Thoracic aorta (tissue), 2 donors: ENCODE measurements at places on chromosomes 12 and 14. TPM values are rescaled to one million over a fixed set of nuclear protein-coding genes. Genes with fewer than 3 reads are reported as not detected.

GRCh38 chr14:76267322-76268046 lies 108.5 kb upstream of the ESRRB start:
- DNase-seq: no peak

DNA sequence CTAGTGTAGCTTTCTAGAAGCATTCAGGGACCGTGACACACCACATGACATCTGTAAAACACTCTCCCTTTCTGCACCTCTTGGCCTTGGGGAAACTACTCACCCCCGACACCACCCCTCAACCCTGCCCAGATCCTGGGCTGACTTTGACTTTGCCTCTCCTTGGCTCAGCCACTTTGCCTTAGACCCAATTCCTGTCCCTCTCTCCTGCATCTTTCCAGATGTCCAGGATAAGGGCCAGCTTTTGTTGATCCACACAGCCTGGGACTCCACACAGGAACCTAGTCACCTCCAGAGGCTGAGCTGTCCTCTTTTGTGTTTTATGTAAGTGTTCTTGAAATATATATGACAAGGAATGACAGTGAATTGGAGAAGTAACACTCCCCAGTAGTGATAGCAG lies 153.7 kb upstream of the PLXNC1 start:
- DNase-seq: no peak

DNA sequence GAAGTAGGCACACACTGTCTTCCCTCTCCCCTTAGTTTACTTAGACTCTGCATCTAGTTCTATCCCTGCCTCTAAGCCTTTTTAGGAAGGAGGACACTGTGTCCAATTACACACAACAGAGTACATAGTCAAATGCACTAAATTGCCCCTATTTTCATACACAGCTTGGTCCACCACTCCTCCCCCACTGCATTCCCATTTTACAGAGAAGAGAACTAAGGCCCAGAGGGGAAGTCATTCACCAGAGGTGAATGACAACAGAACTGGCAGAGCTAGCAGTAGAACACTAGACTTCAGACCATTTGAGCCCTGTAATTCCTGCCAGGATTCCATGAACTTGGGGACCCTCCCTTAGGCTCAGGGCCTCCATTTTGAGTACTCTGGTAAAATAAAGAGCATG lies 1.1 kb upstream of the JPH4 start:
- DNase-seq: no peak

DNA sequence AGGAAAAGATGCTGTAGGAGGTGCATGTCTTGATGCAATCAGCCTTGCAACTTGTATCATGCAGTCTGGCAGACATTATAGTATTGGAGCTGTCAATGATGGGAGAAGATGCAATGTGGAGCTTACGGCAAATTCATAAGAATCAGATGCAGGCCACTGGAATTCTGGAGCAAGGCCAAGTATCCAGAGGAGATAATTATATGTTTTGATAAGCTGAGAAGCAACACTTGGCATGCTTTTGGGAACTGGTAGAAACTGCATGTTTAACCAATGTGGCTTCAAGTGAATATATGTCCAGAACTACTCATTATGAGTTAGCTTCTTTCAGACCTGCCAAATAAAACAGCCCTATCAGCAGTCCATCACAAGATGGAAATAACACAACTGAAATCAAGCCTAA lies 249.1 kb upstream of the PPFIA2 start:
- no peak for DNase-seq

DNA sequence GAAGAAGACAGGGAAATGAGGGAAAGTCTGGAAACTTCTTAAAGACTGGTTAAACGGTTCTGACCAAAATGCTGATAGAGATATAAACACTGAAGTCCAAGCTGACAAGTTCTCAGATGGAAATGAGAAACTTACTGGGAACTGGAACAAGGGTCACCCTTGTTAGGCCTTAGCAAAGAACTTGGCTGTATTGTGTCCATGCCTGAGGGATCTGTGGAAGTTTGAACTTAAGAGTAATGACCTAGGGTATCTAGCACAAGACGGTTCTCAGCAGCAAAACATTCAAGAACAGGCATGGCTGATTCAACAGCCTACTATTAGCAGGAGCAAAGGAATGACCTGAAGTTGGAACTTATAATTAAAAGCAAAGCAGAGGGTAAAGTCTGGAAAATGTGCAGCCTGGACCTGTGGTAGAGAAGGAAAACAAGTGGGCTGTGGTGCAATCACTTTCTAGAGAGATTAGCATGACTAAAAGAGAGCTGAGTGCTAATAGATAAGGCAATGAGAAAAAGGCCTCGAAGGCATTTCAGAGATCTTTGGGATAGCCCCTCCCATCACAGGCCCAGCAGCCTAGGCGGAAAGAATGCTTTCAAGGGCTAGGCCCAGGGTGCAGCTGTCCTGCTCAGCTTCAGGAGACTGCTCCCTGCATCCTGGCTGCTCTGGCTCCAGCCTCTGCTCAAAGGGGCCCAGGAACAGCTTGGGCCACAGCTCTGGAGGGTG lies 60.3 kb downstream of the ATP2B1 start:
- no peak for DNase-seq

- no peak for DNase-seq
Measured at GRCh38 chr14:58884442-58884841, 246.7 kb downstream of the DACT1 start.

DNA sequence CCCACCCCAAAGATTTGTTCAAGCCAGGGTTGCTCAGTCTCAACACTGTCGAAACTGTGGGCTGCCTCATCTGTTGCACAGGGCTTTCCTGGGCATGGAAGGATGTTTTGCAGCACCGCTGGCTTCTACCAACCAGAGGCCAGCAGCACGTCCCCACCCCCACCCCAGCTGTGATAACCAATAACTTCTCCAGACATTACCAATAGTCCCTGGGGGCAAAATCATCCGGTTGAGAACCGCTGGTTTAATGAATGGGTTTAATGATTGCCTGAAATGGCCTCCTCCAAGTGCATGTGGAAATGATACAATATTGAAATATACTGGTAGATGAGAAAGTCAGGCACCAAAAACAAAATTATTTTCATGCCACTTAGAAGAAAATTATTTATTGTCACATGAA lies 44.5 kb downstream of the RIMBP2 start:
- no peak for DNase-seq

DNA sequence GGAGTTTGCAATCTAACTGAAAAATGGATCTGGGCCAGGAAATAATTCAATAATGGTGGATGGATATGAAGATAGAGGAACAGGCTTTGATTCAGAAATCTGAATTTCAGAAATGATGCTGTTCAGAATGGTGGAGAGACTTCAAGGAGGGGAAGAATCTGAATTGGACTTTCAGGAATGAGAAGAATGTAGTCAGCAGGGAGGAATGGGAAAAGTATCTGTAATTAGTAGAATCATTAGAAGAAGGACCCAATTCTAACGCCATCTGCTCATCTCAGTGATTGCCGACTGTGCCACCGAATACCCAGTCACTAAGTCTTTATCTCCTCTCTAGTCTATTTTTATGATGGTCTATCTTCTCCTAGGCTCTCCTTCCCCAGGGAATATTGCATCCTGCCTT lies 363.2 kb downstream of the GALC start:
- DNase-seq: no peak

GRCh38 chr12:22792138-22792537 lies 167.2 kb downstream of the ETNK1 start:
- no peak for DNase-seq

GRCh38 chr14:75877884-75878283 lies 103.9 kb downstream of the TGFB3 start:
- DNase-seq: no peak

DNA sequence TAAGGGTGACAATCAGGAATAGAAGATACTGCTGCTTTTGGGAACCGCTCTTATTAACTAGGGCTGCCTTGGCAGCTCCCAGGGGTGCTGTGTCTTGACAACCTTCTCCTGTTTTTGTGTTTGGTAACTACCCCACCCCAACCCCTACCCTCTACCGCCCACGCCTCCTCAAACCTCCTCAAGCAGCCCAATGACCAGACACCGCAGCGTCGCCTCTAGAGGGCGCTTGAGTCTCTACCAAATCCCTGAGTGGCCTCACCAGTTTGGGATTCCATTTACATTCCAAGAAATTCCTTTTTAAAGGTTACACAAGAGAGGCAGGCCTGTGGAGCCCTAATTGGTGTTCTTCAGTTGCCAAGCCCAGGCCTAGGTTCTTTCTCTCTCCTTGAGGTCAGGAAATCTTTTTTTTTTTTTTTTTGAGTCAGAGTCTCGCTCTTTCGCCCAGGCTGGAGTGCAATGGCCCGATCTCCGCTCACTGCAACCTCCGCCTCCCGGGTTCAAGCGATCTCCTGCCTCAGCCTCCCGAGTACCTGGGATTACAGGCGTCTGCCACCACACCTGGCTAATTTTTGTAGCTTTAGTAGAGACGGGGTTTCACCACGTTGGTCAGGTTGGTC lies 72.4 kb upstream of the USP44 start:
- no peak for DNase-seq

Gene KCNH5
- total RNA-seq: not detected

Gene MSRB3
- total RNA-seq: 232 TPM

Gene SERPINA10
- 0.28 TPM for total RNA-seq

Gene ASB2
- total RNA-seq: 48.3 TPM

Gene CELA1
- total RNA-seq: not detected

Gene CLEC4D
- total RNA-seq: not detected

Gene MYH6
- total RNA-seq: not detected

Gene PLXNC1
- 9.2 TPM for total RNA-seq

Gene CIROP
- 1.1 TPM for total RNA-seq
